ENCODE measurements at places on chromosomes 11 and 22. TPM values are rescaled to one million over a fixed set of nuclear protein-coding genes. Genes with fewer than 3 reads are reported as not detected.

DNA sequence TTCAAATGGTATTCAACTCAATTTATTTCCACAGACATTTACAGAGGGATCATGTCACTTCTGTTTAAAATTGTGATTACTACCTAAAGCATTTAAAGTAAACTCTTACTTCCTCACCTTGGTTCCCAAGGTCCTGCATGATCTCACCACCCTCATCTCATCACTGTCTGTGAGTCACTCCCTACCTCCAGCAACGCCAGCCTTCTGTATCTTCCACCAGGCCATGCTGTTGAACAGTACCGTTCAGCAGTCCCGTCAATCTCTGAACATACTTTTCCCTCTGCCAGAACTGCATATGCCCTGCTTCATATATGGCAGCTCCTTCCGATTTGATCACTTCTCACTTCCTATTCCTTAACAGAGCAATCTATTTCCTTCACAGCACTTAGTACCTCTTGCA, 2.0 kb downstream of the FBXO3 start:
- H3K4me3 ChIP-seq: no peak overlapping the region
- peaks cover 5% of the 10 kb centered on the region for H3K36me3 ChIP-seq
- no peak overlapping the region for H3K27ac ChIP-seq
- peaks cover 8% of the 10 kb centered on the region for H3K27me3 ChIP-seq
- peaks cover 15% of the 10 kb centered on the region for H3K4me1 ChIP-seq

GRCh38 chr11:132125988-132126871, 755.8 kb downstream of the NTM start:
- no peaks in the 10 kb centered on the region for H3K36me3 ChIP-seq
- no peaks in the 10 kb centered on the region for H3K27me3 ChIP-seq
- peak; percentile 33 for DNase-seq
- H3K27ac ChIP-seq: no peak overlapping the region

The CCDC188 gene
- not detected for total RNA-seq

DNA sequence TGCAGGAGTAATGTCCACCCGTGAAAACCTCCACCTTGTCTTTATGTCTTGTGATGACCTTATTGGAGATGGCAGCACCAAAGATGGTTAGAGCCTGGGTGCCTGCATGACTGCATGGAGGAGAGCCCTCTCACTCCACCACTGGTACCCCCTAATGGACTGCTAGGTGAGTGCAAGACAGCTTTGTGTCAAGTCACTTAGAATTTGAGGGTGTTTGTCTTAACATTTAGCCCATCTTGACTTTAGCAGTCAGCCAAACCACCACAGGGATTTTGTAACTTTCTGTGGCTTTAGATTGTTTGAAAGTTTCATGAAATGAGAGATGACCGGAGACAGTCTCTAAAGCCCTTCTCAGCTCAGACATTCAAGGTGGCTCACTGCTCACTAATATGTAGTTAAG, 232.9 kb upstream of the NCAM1 start:
- H3K27me3 ChIP-seq: no peaks in the 10 kb centered on the region
- H3K4me3 ChIP-seq: no peak overlapping the region
- no peak overlapping the region for H3K27ac ChIP-seq
- no peaks in the 10 kb centered on the region for H3K36me3 ChIP-seq
